ENCODE measurements at places on chromosomes 5 and 9. TPM values are rescaled to one million over a fixed set of nuclear protein-coding genes. Genes with fewer than 3 reads are reported as not detected.

DNA sequence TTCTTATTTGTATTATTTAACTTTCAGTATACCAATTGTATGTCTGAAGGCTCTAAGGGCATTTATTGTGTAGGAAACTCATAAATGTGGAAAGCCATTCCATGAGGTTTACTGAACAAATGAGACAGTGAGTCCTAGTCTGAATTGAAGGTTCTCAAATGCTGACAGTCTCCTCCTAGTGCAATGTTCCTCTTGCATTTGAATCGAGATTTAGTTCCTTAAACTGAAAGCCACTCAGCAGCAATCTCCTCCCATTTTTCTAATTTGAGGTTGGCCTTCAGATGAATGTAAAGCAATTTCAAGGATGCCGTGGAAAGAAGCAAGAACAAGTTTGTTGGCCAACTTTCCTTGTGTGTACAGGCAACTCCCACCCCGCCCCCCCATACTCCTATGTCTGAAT lies 493.2 kb upstream of the KLF4 start:
- H3K27me3 ChIP-seq: no peaks in the 10 kb centered on the region
- no peaks in the 10 kb centered on the region for H3K4me1 ChIP-seq
- H3K36me3 ChIP-seq: no peaks in the 10 kb centered on the region
- no peak for DNase-seq

DNA sequence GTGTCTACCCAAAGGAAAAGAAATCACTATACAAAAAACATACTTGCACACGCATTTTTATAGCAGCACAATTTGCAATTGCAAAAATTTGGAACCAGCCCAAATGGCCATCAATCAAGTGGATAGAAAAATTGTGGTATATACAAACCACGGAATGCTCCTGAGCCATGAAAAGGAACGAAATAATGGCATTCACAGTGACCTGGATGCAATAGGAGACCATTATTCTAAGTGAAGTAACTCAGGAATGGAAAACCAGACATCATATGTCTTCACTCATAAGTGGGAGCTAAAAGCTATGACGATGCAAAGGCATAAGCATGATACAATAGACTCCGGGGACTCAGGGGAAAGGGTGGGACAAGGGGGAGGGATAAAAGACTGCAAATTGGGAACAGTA lies 78.4 kb downstream of the ENC1 start:
- no peak overlapping the region for H3K4me3 ChIP-seq
- no peaks in the 10 kb centered on the region for H3K36me3 ChIP-seq
- no peaks in the 10 kb centered on the region for H3K27me3 ChIP-seq

- H3K27me3 ChIP-seq: no peaks in the 10 kb centered on the region
- no peaks in the 10 kb centered on the region for H3K4me1 ChIP-seq
- no peak overlapping the region for H3K4me3 ChIP-seq
- DNase-seq: no peak
- H3K36me3 ChIP-seq: no peaks in the 10 kb centered on the region
Observed at GRCh38 chr5:179135006-179135405, 74.8 kb downstream of the ZNF354C start.

DNA sequence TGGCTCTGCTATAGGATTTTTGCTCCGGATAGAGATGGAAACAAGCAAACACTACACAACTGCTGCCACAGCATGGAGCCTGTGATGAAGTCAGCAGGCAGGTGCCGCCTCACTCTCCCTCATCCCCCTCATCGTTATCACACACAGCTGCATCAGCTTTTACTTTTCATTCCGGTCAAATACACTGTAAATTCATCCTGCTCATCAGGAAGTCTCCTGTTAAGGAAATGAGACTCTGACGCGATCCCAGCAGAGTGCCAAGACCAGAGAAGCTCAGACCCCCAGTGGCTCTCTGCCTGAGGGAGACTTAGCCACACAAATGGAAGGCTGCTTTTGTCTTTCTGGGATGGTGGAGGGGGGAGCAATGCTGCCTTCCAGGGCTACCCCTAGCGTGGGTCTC lies 270.2 kb downstream of the ELAVL2 start:
- no peaks in the 10 kb centered on the region for H3K27me3 ChIP-seq
- H3K4me1 ChIP-seq: no peaks in the 10 kb centered on the region
- no peak for DNase-seq

DNA sequence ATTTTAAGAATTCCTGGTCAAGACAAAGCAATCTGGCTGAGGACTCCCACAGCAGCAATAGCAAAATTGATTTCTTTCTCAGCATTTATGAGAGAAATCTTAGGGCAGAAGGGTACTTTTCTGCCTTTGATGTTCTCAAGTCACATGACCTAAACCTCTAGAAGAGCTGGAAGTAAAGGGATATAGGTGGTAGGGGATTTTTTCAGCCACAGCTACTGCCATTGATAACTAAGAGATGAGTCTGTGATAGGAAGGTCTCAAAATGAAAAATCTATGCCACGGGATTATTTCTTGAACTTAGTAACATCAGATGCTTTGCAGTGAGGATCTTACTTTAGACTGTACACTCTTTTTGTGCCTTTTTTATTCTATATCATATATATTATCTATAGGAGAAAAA lies 35.6 kb downstream of the IL6ST start:
- no peaks in the 10 kb centered on the region for H3K4me1 ChIP-seq
- H3K4me3 ChIP-seq: no peak overlapping the region
- no peaks in the 10 kb centered on the region for H3K27me3 ChIP-seq
- no peak overlapping the region for H3K27ac ChIP-seq

- H3K27me3 ChIP-seq: no peaks in the 10 kb centered on the region
- no peak overlapping the region for H3K27ac ChIP-seq
- no peak overlapping the region for H3K4me3 ChIP-seq
- no peak for DNase-seq
Observed at GRCh38 chr5:123207852-123208251, 118.8 kb downstream of the PRDM6 start.

GRCh38 chr5:134577796-134578577 lies 52.5 kb downstream of the JADE2 start:
- peak; percentile 60 for DNase-seq
- no peaks in the 10 kb centered on the region for H3K4me1 ChIP-seq
- no peak overlapping the region for H3K4me3 ChIP-seq
- no peaks in the 10 kb centered on the region for H3K27me3 ChIP-seq

GRCh38 chr5:126536874-126537273 lies 58.1 kb downstream of the ALDH7A1 start:
- H3K4me1 ChIP-seq: peaks cover 2% of the 10 kb centered on the region
- no peak overlapping the region for H3K27ac ChIP-seq
- H3K27me3 ChIP-seq: no peaks in the 10 kb centered on the region
- H3K4me3 ChIP-seq: no peak overlapping the region

DNA sequence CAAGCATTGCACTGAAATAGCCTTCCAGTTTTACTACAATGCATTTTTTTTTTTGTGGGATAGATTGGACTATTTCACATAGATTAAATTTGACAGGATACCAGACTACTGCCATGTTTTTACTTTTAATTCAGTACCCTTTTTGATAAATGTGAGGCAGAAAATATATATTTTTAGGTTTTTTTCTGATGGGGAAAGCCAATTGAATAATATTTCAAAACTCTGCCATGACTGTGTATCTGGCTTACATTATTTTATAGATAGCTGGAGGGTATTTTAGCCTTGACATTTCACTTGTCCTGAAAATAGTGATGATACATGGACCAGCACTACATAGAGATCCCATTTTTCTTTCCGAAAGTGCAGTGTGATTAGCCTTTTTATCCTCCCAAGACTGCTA lies 133.5 kb upstream of the PRR16 start:
- no peaks in the 10 kb centered on the region for H3K27me3 ChIP-seq
- no peak for DNase-seq
- H3K27ac ChIP-seq: no peak overlapping the region
- H3K36me3 ChIP-seq: no peaks in the 10 kb centered on the region

DNA sequence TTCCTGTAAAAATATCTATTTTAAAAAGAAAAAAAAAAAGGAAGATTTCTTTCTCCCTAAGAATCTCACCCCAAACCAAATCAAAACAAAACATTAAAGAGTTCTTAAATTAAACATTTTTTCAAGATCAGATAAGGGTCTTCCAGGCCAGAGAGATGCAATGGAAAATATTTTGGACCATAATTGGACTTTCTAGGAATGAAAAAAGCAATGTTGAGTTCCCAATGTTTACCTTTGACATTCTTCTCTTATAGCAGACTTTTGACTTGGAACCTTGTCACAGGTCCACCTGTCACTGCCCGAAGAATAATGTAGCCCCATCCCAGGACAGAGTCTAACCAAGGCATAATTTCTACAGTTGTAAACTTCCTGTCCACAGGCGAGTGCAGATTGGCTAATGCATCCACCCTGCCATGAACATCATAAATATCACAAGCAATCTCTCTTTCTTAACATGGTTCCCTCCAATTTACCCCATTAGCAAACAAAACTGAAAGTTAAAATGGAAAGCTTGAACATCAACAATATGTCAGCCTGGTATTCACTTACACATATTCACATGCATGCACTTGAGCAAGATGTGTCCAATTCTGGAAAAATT lies 121.7 kb upstream of the ZNF366 start:
- H3K27ac ChIP-seq: peak overlapping the region; percentile 31

GRCh38 chr5:105836268-105836667 lies 1834.5 kb downstream of the EFNA5 start:
- no peaks in the 10 kb centered on the region for H3K4me1 ChIP-seq
- no peak overlapping the region for H3K27ac ChIP-seq
- no peaks in the 10 kb centered on the region for H3K36me3 ChIP-seq

DNA sequence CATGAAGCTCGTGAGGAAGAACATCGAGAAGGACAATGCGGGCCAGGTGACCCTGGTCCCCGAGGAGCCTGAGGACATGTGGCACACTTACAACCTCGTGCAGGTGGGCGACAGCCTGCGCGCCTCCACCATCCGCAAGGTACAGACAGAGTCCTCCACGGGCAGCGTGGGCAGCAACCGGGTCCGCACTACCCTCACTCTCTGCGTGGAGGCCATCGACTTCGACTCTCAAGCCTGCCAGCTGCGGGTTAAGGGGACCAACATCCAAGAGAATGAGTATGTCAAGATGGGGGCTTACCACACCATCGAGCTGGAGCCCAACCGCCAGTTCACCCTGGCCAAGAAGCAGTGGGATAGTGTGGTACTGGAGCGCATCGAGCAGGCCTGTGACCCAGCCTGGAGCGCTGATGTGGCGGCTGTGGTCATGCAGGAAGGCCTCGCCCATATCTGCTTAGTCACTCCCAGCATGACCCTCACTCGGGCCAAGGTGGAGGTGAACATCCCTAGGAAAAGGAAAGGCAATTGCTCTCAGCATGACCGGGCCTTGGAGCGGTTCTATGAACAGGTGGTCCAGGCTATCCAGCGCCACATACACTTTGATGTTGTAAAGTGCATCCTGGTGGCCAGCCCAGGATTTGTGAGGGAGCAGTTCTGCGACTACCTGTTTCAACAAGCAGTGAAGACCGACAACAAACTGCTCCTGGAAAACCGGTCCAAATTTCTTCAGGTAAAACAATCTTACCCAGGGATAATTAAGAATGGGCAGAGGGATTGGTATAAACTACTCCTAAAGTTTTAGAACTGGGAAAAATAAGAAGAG lies 12.9 kb downstream of the ITGA1 start:
- peak overlapping the region; percentile 87 for H3K27ac ChIP-seq
- H3K4me1 ChIP-seq: peaks cover 19% of the 10 kb centered on the region

DNA sequence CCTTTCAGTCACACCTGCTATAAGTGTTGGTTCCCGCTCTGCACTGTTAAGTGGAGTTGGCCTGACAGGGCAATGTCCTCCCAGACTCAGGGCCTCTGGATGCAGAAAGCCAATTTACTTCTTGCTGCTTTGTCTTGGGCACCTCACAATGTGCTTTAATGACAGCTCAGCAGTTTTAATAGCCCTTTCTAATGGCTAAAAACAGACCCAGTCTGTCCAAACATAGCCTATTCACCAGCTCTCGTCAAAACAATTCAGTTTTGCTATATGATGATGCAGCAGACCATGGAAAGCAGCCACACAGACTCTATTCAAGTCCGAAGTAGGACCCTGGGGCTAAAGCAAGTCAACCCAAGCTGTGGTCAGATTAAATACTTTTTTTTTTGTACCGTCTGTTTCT lies 529.1 kb upstream of the SEMA6A start:
- no peak overlapping the region for H3K27ac ChIP-seq
- no peak overlapping the region for H3K4me3 ChIP-seq
- no peaks in the 10 kb centered on the region for H3K4me1 ChIP-seq
- no peak for DNase-seq

- H3K27me3 ChIP-seq: peaks cover 3% of the 10 kb centered on the region
- H3K27ac ChIP-seq: no peak overlapping the region
- no peak for DNase-seq
Observed at GRCh38 chr5:174945853-174946252, 221.5 kb downstream of the MSX2 start.

- no peaks in the 10 kb centered on the region for H3K36me3 ChIP-seq
- no peaks in the 10 kb centered on the region for H3K4me1 ChIP-seq
- H3K27me3 ChIP-seq: no peaks in the 10 kb centered on the region
- no peak overlapping the region for H3K27ac ChIP-seq
- H3K4me3 ChIP-seq: no peak overlapping the region
Observed at GRCh38 chr5:142749321-142749720, 20.9 kb upstream of the ARHGAP26 start.

GRCh38 chr9:116546711-116547581 lies 140.2 kb upstream of the TRIM32 start:
- H3K4me1 ChIP-seq: peaks cover 48% of the 10 kb centered on the region
- no peaks in the 10 kb centered on the region for H3K36me3 ChIP-seq
- H3K27me3 ChIP-seq: no peaks in the 10 kb centered on the region

- no peaks in the 10 kb centered on the region for H3K36me3 ChIP-seq
Observed at GRCh38 chr5:148290271-148291195, 21.7 kb upstream of the SPINK7 start.

- peaks cover 61% of the 10 kb centered on the region for H3K36me3 ChIP-seq
- DNase-seq: no peak
- H3K27ac ChIP-seq: no peak overlapping the region
- no peaks in the 10 kb centered on the region for H3K4me1 ChIP-seq
Observed at GRCh38 chr5:178143901-178144300, 9.8 kb downstream of the NHP2 start.

The CDKN2B gene
- 21.7 TPM for polyA plus RNA-seq

The PRR16 gene
- 2.7 TPM for polyA plus RNA-seq

The STK32A gene
- polyA plus RNA-seq: 3.3 TPM

The SPATA31E1 gene
- polyA plus RNA-seq: 0.48 TPM

The SOX30 gene
- polyA plus RNA-seq: 1.0 TPM

The ADGRD2 gene
- not detected for polyA plus RNA-seq

The GPR150 gene
- 0.90 TPM for polyA plus RNA-seq

The GABRA6 gene
- not detected for polyA plus RNA-seq

The TMEM8B gene
- polyA plus RNA-seq: 33.8 TPM

The GNA14 gene
- polyA plus RNA-seq: 2.7 TPM

The CYSRT1 gene
- 71.7 TPM for polyA plus RNA-seq

The TAF11L5 gene
- polyA plus RNA-seq: not detected
